Stimulated activated CD8-positive, alpha-beta memory T cell treated with anti-CD3 and anti-CD28 coated beads, Interleukin-2, amount 100 ng/mL, for 48 hours (primary cell): ENCODE measurements at places on chromosomes 12 and 14.

DNA sequence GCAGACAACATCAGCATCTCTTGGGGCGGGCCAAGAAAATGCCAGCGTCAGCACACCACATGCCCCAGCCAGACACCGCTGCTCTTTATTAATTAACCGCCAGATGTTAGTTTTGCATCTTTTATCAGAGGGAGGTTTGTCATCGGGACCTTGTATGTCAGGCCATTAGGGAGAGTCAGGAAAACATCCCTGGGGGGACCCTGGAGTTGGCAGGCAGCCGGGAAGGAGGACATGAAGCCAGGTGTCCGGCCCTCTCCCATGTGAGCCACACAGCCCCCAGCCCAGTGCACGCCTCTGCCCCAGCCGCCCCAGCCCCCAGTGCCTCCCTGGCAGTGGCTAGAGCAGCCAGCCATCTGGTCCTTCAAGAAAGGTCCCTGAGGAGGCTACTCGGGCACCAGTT lies 56.9 kb upstream of the FAM222A start:
- DNase-seq, result no peak

GRCh38 chr12:118326991-118327390 lies 45.7 kb downstream of the TAOK3 start:
- DNase-seq, result no peak

- no peak for DNase-seq
Measured at GRCh38 chr14:62301911-62302310, 539.7 kb downstream of the SNAPC1 start.

DNA sequence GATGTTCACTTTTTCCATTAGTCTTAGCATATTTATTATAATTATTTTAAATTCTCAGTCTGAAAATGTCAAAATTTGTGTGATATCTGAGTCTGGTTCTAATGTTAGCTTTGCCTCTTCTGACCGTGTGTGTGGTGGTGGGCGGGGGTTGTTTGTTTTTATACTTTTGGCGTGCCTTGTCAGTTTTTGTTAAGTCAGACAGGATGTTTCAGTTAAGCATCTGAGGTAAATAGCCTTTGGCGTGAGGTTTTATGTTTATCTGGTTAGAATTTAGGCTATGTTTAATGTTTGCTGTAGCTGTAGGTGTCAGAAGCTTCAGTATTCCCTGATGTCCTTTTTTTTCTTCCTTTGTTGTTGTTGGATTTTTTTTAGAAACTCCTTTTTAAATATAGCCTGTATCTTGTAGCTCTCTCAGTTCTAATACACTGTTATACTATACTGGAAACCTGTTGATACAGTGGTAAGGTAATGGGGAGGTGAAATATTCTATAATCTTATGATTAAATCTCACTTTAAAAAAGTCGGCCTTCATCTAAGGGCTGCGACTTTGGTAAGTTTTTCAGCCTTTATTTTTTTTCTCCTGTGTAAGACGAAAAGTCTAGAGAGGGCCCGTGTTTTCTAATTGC lies 111.6 kb downstream of the SCAF11 start:
- no peak for DNase-seq

- DNase-seq, result no peak
Measured at GRCh38 chr12:57296291-57296690, 45.3 kb upstream of the STAC3 start.
